ENCODE measurements at places on chromosomes 2 and 18.

DNA sequence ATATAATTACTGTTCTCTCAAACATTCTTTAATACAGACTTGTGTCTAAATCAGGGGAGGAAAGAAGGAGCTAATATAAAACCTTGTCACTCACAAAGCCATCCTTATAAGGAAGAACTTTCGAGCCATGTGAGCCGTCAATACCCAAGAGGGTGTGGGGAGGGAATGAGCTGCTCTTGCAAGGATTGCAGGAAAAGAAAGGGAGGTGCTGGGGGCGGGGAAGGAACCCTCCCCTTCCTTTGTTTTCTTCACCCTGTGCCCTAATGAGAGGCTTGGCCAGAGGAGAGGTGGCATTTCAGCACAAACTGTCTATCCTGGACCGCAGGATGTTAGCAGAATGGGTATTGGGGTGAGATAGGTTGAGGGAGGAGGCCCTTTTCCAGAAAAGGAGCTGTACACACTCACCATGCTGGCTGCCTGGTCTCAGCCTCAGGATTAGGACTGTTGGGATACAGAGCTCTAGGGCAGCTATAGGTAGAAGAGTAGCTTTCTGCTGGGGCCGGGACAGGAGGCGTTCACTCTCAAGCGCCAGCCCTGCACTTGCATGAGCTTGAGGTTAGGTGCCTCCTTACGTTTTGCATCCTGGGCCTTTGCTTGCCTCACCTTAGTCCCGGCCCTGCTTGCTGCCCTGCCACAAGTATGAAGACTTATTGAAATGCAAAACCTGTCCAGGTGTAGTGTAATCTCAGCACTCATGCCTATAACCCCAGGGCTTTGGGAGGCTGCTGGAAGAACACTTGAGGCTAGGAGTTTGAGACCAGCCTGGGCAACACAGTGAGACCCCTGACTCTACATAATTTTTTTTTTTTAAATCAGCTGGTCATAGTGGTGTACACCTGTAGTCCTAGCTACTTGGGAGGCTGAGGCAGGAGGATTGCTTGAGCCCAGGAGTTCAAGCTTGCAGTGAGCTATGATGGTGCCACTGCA lies 190.5 kb downstream of the LOXHD1 start:
- no peak for DNase-seq

- no peak for DNase-seq
Measured at GRCh38 chr2:215811003-215811402, 202.3 kb downstream of the MREG start.

GRCh38 chr2:72144274-72144631 lies 3.4 kb downstream of the CYP26B1 start:
- no peak for DNase-seq

DNA sequence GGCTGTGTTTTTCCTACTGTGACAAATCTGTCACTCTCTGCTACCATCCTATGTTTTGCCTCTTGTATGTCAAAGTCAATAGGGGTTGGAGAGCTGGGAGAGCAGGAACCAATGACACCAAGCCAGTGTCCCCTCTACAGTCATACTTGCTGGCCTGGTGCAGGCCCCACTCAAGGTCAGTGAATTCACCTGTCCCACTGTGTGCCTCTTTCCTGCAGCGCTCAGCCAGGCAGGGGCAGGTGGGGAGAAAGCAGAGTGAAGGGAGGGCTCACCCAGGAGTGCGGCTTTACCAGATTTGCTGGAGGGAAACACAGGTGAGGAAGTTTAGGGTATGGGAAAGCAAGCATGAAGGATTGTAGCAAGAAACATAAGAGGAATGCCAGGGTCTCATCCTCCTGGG lies 114.5 kb downstream of the GYPC start:
- DNase-seq = no peak

GRCh38 chr2:107338059-107338458 lies 452.1 kb upstream of the ST6GAL2 start:
- no peak for DNase-seq

DNA sequence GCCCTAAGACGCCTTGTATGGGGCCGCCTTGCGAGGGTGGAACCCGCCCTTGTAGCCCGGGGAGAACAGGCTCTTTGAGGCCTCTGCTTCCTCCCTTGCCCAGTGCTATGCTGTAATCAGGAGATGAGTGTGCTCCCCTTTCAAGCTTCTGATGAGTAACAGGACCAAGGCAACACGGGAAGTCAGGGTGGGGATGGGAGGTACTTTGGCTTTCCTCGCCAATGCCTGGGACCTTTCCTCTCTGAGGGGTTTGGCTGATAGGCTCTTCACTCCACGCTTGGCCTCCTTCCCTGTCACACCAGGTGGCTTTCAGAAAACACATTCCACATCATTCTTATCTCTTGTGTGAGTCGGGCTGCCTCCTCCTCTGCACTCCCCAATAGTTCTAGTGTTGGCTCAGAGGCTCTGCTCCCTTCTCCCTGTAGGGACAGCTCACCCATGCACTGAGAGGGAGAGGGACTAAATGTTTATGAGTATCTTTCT lies 223.7 kb upstream of the TRIB2 start:
- peak; percentile 24 for DNase-seq

- no peak for DNase-seq
Measured at GRCh38 chr18:39841482-39842365, 2113.3 kb upstream of the PIK3C3 start.

DNA sequence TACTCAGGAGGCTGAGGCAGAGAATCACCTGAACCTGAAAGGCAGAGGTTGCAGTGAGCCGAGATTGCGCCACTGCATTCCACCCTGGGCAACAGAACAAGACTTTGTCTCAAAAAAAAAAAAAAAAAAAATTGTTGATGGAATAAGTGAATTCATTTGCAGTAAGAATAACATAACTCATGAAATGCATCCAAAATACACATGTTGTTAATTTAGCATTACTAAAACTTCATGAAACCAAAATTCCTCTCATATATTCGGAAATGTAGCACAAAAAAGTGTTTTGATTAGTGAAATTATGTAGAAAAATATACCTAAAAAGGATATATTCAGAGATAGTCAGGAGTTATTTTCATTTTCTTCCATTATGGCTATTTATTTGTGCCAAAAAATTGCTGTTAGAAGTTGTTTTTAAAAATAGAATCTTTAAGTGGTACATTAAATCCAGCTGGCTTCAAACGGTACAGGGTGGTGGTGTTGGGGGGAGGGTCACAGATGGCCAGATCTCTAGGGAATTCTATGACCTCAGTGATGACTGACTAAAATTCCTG lies 78.2 kb upstream of the UGP2 start:
- DNase-seq = no peak

DNA sequence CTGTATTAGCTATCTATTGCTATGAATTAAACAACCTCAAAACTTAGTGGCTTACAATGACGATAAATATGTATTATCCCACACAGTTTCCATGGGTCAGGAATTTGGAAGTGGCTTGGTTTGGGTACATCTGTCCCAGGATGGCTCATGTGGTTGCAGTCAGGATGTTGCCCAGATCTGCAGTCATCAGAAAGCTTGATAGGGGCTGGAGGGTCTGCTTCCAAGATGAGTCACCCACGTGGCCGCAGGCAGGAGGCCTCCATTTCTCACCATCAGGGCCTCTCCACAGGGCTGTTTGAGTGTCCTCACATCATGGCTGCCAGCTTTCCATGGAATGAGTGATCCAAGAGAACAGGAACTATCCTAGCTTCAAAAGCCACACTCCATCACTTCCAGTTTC lies 46.4 kb downstream of the CHRNA1 start:
- no peak for DNase-seq

DNA sequence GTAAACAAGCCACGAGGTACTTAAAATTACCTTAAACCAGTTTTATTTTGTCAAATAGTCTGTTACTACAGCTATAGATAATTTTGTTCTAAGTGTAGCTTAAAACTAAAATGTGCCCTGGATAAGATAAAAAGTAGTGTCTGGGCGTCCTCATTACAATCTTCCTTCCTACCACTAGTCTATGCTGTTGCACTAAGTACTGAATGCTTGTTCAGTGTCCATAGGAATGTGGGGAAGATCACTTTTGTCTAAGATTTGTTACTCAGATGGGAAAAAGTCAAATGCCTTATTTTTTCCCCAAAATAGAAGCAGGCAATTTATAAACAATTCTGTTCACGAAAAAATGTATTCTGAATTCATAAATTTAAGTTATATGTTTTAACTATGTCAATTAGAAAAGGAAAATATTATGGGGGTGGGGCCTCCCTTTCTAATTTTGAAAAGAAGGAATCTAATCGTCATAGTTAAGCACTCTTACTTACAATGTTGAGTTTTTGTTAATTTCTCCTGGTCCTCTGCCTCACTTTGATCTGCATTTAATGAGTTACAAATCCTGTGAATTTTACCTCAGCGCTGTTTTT lies 140.4 kb upstream of the VRK2 start:
- no peak for DNase-seq

DNA sequence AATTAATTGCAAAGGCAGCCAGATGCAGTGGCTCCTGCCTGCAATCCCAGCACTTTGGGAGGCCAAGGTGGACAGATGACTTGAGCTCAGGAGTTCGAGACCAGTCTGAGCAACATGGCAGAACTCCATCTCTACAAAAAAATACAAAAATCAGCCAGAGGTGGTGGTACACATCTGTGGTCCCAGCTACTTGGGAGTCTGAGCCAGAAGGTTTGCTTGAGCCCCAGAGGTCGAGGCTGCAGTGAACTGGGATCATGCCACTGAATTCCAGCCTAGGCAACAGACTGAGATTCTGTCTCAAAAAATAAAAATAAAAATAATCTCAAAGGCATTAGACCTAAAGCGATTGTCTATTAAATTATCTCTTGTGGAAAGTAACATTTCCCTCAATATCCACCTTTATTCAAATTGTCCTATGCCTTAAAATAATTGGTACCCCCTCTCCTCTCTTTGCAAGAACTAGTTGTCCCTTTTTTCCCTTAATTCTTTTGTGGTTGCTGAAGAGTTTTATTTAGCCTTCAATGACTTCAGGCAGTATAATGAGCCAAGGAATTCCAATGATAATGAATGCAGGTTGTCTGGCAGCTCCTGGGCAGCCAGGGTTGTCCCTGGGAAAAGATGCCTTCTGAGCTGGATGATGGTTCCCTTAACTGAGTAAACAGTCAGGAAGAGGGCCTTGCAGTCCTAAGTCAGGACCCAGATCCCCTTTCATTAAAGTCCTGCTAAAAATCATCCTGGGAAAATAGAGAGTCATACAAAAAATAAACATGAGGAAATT lies 32.2 kb downstream of the GPR75 start:
- DNase-seq = no peak

DNA sequence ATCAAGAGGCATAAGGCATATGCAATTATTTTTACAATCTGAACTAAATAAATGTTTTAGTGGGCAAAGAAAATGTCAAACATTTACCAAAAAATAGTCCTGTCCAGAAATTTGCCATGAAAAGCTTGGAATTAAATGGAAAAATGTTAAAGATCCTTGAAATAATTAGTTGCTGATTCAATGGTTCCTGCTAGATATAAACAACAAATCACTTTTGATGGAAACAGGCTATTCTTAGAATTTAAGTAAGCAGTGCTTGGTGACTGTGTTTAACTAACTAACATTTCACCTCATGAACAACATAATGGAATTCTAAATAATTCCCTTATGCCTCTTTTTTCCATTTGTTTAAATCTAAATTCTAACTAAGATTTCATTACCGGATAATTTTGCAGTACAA lies 3.9 kb downstream of the RND3 start:
- DNase-seq = no peak

GRCh38 chr2:64617631-64618151 lies 36.0 kb downstream of the SERTAD2 start:
- no peak for DNase-seq

- DNase-seq = no peak
Measured at GRCh38 chr18:61973273-61974115, 80.7 kb upstream of the RNF152 start.

DNA sequence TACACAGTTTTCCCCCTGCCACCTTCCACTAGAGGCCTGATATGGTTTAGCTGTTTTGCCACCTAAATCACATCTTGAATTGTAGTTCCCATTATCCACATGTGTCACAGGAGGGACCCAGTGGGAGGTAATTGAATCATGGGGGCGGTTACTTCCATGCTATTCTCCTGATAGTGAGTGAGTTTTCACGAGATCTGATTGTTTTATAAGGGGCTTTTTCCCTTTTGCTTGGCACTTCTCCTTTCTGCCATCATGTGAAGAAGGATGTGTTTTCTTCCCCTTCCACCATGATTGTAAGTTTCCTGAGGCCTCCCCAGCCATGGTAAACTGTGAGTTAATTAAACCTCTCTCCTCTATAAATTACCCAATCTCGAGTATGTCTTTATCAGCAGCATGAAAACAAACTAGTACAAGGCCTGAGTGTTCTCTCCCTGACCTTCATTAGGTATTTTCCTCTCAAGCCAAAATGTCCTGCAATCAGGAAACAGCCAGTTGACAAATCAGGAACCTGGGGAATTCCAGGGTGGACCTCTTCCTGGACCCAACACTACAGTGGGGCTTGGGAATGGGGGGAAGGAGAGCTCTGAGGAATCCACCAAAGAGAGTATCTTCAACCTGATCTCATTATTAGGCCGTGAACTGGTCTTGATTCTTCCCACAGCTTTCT lies 129.9 kb downstream of the TXNL1 start:
- no peak for DNase-seq

DNA sequence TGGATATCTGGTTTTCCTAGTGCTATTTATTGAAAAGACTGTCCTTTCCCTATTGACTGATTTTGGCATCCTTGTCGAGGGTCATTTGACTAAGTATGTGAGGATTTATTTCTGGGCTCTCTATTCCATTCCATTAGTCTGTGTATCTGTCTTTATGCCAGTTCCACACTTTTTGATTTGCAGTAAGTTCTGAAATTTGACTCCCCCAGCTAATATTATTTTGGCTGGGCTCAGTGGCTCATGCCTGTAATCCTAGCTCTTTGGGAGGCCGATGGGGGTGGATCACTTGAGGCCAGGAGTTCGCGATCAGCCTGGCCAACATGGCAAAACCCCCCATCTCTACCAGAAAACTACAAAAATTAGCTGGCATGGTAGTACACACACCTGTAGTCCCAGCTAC lies 46.8 kb upstream of the GAREM2 start:
- DNase-seq = no peak

- no peak for DNase-seq
Measured at GRCh38 chr2:60423505-60423904, 129.9 kb downstream of the BCL11A start.

DNA sequence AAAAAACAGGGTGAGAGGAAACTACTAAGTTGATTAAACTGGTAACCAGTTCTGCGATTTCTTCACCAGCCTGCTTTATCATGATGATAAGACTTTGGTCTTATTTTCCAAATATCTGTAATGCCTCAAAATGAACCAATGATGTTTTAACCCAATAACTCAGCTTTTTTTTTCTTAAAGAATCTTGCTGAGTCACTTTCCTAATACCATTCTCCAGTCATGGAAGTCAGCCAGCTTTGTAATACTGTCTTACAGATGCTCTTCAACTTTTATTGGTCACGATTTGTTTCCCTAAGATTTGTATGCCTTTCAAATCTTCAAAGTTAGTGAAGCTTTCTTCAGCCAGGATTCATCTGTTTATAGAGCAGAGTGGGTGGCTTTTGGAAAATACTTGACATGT lies 47.7 kb upstream of the SMIM21 start:
- no peak for DNase-seq

DNA sequence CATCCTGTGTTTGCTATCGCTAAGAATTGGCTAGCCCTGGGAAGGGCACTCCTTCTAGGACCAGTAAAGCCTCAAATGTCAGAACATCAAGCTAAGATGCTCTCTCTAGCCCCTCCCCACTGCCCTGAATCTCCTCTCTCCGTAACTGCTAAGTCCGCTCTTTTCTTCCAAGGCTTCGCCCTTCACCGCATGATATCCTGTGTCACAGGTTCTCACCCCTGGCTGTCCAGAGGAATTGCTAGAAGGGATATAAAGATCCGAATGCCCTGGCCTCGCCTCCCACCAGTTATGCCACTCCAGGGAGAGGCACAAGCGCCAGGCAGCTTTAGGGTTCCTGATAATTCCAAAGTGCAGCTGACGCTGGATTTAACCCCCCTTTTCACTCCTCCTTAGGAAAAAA lies 17.1 kb upstream of the GPR45 start:
- no peak for DNase-seq

Measured in stimulated activated naive CD8-positive, alpha-beta T cell treated with anti-CD3 and anti-CD28 coated beads, Interleukin-15, amount 100 ng/mL, for 72 hours (primary cell).